ENCODE measurements at places on chromosomes 11 and 22.

GRCh38 chr11:117606790-117607189 is 190.2 kb downstream of the DSCAML1 start:
- DNase-seq = no peak

- DNase-seq = no peak
Observed at GRCh38 chr11:128026596-128026995, 560.8 kb downstream of the ETS1 start.

- DNase-seq = no peak
Observed at GRCh38 chr11:111549869-111550203, 9.3 kb downstream of the LAYN start.

DNA sequence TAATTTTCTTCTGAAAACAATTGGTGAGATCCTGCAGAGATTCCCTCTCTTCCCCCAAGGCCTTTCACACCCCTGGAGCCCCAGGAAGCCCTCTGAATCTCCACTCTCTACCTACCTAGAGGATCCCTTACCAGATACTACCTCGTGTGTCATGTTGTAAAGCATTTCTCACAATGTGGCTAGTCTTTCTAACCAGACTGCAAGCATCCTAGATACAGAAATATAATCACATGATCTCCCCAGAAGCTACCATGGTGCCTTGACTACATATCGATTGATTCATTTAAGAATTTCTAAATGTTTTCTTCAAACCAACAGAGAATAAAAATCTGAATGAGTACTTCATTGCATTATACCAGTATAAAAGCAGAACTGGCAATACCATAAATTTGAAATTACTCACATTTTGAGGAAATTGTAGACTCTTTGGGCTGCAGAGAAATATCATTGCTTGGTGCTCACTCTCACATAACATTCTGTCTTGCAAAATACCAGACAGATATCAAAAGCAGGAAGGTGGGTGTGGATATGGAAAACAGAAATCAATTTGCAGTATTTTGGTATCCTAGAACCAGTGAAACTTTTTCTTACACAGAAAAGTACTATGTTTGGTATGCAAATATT is 113.5 kb downstream of the MAML2 start:
- no peak for DNase-seq

DNA sequence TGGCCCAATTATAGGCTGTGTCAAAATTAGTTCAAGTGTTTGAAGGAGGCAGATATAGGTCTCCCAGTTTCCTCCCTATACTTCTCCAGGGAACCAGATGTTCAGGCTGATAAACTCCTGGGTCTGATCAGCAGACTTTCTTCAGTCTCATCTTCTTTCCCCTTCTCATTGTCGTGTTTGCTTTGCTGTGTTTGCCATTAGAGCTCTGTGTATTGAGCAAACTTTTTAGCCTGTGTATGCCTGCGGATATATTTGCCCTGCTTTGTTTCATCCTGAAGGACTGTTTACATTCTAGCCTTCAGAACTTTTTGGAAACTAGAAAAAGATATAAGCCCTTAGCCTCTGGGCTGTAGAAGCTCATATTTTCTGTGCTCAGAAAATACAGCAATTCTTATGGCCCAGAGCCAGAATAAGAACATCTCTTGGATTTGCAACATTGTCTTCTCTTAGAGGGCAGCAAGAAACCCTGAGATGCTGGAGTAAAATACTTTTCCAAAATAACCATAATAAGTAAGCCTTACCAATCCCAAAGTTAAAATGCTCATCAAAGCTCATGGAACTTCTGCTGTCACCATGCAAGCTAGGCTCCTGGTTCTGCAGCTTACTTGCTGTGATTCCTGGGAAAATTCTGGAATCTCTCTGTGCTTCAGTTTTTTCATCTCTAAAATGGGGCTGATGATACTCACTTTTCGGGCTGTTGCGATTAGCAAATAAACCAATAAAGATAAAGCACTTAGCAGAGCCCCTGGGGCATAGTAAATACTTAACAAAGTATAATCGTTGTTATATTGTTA is 34.1 kb upstream of the ME3 start:
- DNase-seq = no peak

- no peak for DNase-seq
Observed at GRCh38 chr11:117663821-117664220, 133.2 kb downstream of the DSCAML1 start.

Data from cardiac muscle cell (in vitro differentiated cells and primary cell).